ENCODE measurements at places on chromosomes 12 and 14. TPM values are rescaled to one million over a fixed set of nuclear protein-coding genes. Genes with fewer than 3 reads are reported as not detected.

The FAM181A gene
- total RNA-seq, result not detected

The RFX4 gene
- not detected for total RNA-seq

The KCNC2 gene
- total RNA-seq, result not detected

The ACADS gene
- total RNA-seq, result 11.1 TPM

The SSPN gene
- not detected for total RNA-seq

The SDR9C7 gene
- total RNA-seq, result not detected

The TSPAN11 gene
- not detected for total RNA-seq

The STAB2 gene
- total RNA-seq, result not detected

The SLC10A1 gene
- total RNA-seq, result not detected

The TPH2 gene
- total RNA-seq, result not detected

The IRF2BPL gene
- total RNA-seq, result 24.9 TPM

The NEUROD4 gene
- 0.05 TPM for total RNA-seq

The HCAR3 gene
- 0.62 TPM for total RNA-seq

The C12orf50 gene
- total RNA-seq, result 0.07 TPM

The KRT5 gene
- total RNA-seq, result not detected

The SLC5A8 gene
- not detected for total RNA-seq

The ADCK1 gene
- total RNA-seq, result 5.4 TPM

The HVCN1 gene
- 13.8 TPM for total RNA-seq

The KRT76 gene
- not detected for total RNA-seq

The ADAM21 gene
- total RNA-seq, result not detected

The GALNT16 gene
- total RNA-seq, result 0.02 TPM

The ERBB3 gene
- 0.51 TPM for total RNA-seq

The B4GALNT1 gene
- 4.4 TPM for total RNA-seq
